ENCODE measurements at places on chromosomes 5 and 9.

GRCh38 chr5:90488791-90489190, 14.1 kb downstream of the POLR3G start:
- DNase-seq: no peak

DNA sequence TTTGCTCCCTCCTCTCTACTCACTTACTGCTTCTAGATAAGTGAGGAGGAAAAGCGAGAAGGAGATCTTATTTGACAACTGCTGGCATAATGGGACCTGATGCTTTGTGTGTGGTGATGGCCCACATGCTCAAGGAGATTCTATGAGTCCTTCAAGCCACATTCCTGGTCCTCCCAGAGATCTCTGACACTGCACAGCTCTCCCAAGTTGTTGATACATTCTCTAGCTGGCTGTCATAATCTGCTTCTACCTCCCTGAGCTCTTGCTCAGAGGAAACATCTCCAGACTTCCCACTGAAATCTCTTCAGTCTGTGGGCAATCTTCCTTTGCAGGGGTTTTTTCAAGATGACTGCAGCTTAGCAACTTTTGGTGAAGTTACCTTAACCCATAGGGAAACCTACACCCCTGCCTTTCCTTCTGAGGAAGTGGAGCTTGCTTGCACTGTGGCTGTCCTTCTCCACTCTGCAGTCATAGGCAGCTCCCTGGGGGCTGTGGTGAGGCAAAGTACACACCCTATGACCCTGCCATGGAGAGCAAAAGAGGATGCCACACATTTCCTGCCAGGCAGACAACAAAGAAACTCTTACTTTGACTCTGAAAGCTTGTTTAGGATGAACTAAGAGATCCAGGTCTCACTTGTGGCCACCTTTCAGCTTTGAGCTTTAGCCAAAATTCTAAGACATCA, 163.8 kb downstream of the TMEM38B start:
- no peak for DNase-seq

GRCh38 chr9:34027845-34028574, 20.7 kb downstream of the UBAP2 start:
- no peak for DNase-seq

- no peak for DNase-seq
Measured at GRCh38 chr5:180806351-180807011, 3.9 kb upstream of the MGAT1 start.

- no peak for DNase-seq
Measured at GRCh38 chr5:96220610-96221390, 212.2 kb downstream of the PCSK1 start.

- DNase-seq: peak; percentile 25
Measured at GRCh38 chr5:108687595-108688200, 60.0 kb upstream of the FER start.

DNA sequence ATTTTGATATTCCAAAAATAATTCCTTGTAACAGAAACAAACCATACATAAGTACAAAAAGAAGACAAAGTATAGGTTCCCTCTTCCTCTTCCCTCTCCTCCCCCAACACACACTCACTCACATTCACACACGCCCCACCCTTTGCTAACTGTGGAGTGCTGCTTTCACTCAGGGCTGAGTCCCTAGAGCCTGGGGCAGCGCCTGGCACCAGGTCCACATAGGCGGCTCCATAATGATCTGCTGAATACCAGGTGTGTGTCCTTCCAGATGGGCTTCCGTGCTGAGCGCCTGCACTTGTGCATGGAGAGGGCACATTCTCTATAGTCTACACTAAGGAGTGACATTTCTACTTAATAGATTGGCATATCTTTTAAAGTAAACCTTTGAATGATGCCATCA, 3.7 kb downstream of the SEMA4D start:
- DNase-seq: no peak

DNA sequence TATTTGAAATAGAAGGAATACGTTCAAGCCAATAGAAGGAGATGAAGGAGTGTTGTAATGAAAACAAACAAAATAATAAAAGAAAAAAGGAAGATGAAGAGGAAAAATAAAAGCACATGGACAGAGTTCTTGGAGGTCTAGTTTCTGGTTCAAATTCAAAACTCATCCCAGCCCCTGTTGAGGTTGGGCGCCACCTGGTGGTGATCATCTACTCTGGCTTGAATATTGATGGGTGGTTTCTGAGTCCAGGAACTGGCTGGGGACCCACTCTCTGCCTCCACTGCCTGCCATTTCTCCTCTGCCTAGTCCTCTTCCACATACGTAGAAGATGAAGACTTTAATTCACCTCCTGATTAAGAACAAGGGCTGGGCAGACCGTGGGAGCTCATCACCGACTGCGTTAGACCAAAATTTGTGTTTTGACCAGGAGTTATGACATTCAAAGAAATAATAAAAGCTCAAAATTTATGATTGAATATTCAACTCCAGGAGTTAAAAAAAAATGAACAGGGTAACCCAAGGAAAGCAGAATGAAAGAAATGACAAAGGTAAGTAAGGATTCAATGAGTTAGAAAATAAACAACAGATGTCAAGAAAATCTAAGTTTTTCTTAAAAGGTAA, 99.0 kb upstream of the SLC1A3 start:
- DNase-seq: peak; percentile 50

DNA sequence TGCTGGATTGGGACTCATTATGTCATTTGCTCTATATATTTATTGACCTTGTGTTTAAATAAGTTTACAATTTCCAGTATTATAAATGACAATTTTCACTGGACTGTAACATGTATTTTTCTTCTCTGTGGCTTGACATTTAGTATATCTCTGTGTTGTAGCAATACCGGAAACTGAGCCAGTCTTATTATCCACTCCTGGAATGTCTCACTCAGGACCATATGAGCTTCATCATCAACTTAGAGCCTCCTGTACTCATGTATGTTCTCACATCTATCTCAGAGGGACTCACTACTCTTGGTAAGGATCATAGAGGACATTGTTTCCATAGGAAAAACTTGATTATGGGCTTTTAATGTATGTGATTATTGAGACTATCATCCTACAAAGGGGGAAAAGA, 66.5 kb upstream of the TLX3 start:
- peak; percentile 41 for DNase-seq

DNA sequence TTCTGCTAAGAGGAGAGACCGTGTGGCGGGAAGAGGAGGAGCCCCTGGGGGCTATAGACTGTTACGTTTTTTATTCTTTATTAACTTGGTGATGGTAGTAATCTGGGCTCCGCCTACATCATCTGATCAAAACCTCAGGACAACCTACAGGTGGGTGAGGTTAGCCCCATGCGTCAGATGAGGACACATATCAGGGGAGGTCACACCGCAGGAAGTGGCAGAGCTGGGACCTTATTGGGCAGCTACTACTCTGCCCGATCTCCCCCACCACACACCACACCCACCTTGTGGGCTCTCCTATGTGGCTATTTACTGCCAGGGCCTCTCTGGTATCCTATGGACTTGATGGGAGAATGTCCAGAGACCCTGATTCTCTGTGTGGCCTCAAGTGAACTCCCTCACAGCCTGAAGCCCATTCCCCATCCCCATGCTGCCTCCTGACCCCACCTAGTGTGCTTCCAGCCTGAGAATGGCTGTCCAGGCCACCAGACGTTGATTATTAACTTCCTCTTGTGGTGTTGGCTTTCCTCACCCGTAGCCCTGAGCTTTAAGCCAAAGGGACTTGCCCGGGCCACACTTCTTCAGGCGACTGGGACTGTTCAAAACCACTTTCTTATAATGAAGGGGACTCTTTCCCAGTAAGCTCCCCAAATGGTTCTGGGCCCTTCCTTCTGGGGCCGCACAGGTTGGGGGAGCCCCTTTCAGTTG, 8.2 kb downstream of the UNC5A start:
- DNase-seq: no peak

DNA sequence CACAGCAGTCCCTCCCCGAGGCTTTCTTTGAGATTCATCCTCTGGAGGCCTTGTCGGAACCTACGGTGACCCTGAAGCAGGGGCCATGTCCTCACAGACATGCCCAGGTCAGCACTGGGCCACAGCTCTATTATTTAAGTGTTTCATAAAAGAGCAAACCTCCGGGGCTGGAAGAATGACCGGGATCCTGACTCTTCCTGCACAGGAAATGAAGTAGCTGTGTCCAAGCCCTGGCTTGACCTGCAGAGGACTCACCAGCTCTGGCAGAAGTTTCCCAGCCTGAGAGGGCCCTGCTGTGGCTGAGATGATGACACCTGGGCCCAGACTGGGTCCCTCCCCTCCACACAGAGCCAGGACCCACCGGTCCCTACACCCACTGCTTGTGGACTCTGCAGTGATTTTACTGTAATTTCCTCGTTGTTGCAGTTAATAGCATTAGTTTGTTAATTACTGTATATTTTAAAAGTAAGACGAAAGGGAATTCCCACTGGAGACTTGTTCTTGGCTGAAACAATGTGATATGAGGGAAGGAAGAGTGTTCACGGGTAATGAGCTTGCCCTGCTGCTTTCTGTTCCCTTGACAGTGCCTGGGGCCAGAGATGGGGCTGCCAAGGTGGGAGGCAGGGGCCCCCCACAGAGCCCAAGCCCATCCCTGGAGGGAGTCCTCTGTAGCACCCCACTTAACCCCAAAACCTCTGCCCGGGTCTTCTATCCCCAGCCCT, 72.2 kb downstream of the PCDH1 start:
- no peak for DNase-seq

DNA sequence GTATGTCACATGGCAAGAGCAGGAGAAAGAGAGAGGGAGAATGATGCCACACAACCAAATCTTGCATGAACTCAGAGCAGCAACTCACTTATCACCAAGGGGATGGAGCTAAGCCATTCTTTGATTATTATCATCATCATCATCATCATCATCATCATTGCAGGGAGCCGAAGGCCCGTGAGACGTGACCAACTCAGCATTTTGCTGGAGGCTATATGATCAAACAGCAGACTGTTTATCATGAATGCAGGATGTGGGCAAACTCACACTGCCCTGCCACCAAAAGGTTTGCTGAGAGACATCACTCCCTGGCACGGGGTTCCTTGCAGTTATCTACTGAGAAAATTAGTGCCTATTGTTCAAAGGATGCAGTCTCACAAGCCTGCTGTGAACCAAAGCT, 8.6 kb upstream of the ZNF169 start:
- DNase-seq: no peak

GRCh38 chr5:52448111-52448510, 339.6 kb upstream of the ITGA1 start:
- DNase-seq: no peak

GRCh38 chr5:150999704-151000442, 20.5 kb upstream of the GPX3 start:
- DNase-seq: no peak

GRCh38 chr9:124741662-124742061, 29.4 kb downstream of the NR6A1 start:
- DNase-seq: no peak

DNA sequence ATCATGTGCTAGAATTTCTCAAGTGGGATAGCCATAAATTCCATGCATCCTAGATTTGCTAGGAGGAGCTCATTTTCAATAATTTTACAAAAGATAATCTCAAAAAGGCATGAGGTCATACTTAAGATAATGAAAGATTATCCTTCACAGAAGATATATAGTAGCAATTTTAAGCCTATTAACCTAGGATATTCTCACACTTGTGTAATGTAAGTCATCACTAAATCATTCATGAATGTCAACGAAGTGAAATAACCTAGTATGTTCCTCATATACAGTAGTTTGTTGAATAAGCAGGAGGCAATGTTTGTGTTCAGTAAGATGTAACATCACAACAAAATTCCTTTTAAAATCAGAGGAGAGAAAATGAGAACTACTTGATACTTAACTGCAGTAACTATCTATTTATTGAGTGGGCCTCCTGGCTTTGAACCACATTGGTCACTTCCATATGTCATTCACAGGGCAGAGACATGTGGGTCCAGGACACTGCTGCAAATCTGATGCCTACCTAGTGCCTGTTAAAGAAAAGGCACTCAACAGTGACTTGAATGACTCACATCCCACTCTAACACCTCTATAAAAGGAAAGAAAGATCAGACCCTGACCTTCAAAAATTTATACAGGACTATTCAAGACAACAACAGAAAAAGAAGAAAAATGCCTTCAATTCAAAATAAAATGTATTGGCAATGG, 8.2 kb downstream of the LIFR start:
- DNase-seq: no peak

DNA sequence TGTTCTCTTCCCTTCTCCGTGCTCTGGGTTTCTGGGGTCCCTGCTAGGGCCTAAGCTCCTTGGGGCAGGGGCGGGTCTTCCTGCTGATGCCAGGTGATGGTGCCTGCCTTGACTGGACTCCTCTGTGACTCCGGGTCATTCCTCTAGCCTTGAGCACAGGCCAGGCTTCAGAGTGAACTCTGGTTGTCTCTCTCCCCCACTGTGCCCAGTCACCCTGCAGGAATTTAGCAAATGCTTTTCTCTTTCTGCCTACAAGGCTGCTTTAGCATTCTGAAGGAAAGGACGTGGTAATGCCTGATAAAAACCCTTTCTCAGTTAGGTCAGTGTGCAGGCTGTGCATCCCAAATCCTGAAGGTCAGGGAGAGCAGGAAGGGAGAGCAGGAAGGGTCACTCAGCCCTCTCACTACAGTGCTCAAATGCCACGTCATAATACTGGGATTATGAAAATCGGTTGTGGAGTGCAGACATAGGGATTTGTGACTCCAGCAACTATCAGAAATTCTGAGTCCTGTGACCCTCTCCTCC, 2.7 kb downstream of the CXCL14 start:
- peak; percentile 62 for DNase-seq
